ENCODE measurements at places on chromosomes 2 and 18. TPM values are rescaled to one million over a fixed set of nuclear protein-coding genes. Genes with fewer than 3 reads are reported as not detected.

Gene IL36RN
- total RNA-seq = not detected

Gene ITGB1BP1
- 65.3 TPM for total RNA-seq

Gene STAT1
- 262 TPM for total RNA-seq

Gene LRRTM1
- not detected for total RNA-seq

Gene STRN
- total RNA-seq = 34.8 TPM

Gene CPSF3
- 23.1 TPM for total RNA-seq

Gene ADAM17
- total RNA-seq = 34.1 TPM

DNA sequence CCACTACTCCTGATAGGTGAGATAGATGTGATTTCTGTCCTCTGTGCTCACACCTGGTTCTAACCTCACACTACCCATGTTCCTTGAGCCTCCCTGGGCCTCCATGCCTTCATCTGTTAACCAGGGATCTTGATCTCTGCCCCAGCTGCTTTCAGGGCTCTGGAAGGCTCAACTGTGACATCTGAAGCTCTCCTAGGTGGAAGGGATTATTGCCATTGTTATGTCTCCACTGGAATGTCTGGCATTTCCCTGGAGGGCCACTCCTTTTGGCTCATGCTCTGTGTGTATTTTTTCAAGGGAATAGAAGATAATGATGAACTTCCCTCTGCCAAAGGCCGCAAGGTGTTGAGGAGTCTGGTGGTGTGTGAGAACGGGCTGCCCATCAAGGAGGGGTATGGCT, 41.2 kb downstream of the PCARE start:
- DNase-seq = no peak

DNA sequence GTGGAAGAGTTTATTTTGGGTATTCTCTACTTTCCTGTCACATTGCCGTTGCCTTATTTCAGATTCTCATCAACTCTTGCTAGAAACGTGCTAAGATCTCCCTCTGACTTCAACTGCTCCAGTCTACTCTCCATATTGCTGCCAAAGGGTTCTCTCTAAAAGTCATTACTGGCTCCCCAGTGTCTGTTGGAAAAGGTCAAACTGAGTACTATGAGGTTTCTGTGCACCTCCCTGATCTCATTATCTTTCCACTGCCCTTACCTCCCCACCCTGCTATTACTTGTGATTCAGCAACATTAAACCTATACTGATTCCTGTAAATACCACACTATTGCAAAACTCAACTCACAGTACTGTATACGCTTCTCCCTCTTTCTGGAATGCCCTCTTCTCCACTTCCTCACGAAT, 1.9 kb upstream of the KRCC1 start:
- no peak for DNase-seq

- no peak for DNase-seq
These were observed 152.9 kb upstream of the NOSTRIN start for GRCh38 chr2:168649562-168649961.

- DNase-seq = no peak
These were observed 74.0 kb downstream of the PMS1 start for GRCh38 chr2:189858291-189858690.

- DNase-seq = no peak
These were observed 59.2 kb upstream of the IL1R1 start for GRCh38 chr2:102083393-102083703.

- no peak for DNase-seq
These were observed 62.6 kb downstream of the METTL4 start for GRCh38 chr18:2508678-2509077.

DNA sequence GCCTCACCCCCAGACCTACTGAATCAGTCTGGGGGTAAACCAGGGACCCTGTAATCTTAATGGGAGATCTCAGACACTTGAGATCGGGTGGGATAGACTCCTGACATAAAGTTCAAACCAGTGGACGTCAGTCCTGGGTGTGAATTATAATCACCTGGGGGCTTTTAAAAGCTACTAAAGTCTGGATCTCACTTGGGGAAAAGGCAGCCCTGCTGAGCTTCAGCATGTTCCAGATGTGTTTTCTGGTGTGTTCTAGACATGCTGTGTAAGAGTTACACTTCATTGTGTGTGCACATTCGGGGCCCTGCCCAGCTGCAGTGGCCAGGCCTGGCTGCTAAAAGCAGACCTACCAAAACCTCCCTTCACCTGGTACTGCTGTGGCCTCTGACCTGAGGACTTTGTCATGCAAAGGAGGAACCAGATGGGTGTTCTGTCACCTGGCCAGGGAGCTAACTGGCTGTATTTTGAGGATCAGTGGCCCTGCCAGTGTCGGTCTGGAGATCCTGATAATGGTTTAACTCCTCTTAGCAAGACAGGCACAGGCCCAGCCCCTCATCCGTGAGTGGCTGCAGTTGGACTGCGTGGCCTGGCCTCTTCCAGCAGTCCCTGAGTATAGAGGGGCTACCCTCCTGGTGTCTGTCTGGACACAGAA, 10.6 kb downstream of the RRM2 start:
- no peak for DNase-seq

DNA sequence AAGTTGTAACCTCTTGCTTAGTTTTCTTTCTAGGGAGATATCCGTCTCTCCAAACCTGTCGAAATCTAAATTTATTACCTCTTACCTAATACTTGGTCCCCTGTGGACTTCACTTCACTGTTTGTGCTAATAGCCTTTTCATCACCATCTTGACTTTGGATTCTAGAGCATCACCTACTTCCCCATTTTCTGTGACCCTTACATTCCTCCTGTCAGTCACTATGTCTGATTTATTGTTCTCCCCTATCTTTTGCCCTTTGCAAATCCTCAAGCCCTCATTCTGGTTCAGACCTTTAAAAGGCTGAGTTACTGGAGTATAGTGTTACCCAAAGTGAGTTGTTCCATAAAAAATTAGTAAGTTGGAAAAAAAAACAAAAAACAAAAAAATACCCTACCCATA, 7.5 kb downstream of the MYO1B start:
- DNase-seq = no peak

GRCh38 chr2:144471305-144472045, 48.4 kb downstream of the ZEB2 start:
- no peak for DNase-seq

DNA sequence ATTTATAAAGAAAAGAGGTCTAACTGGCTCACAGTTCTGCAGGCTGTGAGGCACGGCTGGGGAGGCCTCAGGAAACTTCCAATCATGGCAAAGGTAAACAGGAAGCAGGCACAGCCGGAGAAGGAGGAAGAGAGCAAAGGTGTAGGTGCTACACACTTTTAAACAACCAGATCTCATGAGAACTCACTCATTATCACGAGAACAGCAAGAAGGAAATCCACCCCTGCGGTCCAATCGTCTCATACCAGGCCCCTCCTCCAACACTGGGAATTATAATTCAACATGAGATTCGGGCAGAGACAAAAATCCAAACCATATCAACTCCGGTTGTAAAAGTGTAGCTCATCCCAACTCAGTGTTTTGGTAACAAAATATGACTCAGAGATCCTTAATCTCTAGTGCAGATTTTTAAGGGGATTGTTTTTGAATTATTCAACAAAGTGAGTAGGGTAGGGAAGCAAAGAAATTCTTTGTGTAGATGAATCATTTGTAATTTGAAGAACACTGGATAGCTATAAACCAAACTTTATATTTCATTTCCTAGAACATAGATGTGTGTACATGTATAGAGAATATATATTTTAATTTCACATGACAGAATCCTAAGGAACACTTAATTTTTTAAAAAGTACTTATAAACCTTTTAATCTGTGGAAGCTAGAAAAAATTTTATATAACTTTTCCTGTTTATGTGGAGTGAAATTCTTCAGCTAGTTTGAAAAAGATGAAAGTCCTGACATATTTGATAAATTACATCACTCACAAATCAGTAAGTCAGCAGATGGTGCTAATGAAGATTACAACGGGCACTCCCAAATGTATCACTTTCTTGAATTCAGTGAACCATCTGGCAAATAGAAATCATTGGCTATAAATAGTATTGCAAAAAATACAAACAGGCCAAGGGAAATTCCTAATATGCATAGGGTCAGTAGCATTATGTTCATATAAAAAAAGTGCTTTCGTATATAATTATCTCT, 130.1 kb downstream of the OLA1 start:
- DNase-seq = no peak

GRCh38 chr2:111708476-111709180, 175.4 kb downstream of the ANAPC1 start:
- DNase-seq = no peak

DNA sequence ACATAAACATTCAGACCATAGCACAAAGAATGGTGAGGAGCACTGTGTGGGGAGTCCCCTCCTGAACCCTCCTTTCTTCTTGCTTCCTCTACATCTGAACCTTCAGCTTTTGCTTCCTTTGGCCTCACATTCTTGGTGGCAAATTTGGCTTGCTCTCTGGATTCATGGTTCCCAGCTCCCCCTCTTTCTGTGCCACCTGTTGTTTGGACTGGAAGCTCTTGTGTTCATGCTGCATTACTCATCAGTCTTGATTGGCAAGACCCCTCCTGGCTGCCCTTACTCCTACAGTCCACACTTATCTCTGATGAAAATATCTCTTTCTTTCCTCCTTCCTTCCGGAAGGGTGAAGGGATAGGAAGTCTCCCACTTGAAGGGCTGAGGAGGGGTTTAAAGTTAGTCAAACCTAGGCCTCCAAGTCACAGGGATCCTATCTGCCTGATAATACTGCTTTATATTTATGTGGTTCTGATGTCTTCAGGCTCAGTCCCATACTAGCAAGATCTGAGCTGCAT, 70.0 kb downstream of the MYO3B start:
- DNase-seq = no peak

GRCh38 chr2:78779761-78780160, 245.7 kb upstream of the REG3G start:
- DNase-seq = no peak

- DNase-seq = no peak
These were observed 12.9 kb upstream of the MGAT4A start for GRCh38 chr2:98743835-98744234.

DNA sequence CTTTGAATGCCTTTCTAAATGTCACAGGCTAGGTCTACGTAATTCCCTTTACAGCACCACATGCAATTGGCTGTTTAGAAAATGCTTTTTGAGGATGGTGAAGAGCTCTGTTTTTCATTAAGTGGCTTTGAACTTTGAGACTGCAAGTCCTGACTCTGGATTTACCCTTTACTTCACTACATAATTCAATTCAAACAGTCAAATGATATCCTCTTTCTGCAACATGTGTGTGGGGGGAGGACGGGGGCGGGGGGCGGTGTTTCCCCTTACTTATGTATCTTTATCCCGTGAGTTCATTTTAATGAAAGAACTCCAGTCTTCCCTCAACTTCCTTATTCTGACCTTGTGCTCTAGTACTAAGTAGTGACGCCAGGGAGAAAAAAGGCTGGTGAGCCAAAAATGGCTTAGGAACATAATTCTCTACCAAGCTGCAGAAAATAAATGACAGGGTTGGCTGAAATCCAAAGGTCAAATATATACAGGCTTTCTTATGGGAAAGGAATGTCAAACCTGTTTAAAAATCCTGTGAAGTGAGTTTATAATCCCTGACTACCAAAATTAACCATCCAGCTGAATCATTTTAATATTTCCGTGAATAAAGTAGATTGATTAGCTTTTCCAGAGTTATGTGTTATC, 119.6 kb downstream of the SLC8A1 start:
- no peak for DNase-seq

DNA sequence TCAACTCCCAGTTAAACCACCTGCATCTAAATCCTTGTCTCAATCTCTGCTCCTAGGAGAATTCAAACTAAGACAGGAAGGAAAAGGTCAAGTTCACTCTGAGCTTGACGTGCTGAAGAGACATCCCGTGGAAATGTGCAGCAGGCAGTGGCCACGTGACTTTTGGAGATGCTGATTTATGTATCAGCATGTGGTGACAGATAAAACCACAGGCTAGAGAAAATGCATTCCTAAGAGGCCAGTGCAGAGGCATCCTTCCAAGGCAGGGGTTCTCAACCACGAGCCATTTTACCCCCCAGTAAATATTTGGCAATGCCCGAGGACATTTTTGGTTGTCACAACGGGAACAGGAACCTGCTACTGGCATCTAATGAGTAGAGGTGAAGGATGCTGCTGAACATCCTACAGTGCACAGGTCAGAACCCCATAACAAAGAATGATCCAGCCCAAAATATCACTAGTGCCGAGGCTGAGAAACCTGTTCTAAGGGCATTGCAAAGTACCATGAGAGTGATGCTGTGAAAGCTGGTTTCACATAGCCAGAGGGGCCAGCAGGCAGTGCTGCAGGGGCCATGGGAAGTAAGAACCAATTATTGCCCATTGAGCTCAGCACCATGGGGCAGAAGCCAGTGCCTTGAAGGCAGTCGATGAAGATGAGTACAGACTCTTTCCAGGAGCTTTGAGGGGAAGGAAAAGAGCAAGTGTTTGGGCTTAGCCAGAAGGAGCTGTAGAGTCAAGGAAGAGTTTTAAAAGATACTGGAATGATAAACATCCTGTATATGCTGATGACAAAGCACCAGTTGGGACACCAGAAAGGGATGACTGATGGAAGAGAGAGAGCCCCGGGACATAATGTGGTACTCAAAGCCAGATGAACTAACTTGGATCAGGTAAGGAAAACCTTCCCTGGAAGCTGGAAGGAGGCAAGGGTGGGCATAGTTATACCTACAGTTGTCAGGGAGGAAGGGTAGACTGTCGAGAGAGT, 174.6 kb downstream of the HAUS1 start:
- peak; percentile 19 for DNase-seq

- DNase-seq = no peak
These were observed 158.5 kb downstream of the INSIG2 start for GRCh38 chr2:118246726-118247125.

Data from CD4-positive, CD25-positive, alpha-beta regulatory T cell (primary cell).